ENCODE measurements at places on chromosomes 6 and 20.

GRCh38 chr6:46380152-46380807, 111.0 kb downstream of the RCAN2 start:
- DNase-seq: peak; percentile 30

GRCh38 chr20:51715856-51716185, 52.4 kb downstream of the ATP9A start:
- DNase-seq: no peak

DNA sequence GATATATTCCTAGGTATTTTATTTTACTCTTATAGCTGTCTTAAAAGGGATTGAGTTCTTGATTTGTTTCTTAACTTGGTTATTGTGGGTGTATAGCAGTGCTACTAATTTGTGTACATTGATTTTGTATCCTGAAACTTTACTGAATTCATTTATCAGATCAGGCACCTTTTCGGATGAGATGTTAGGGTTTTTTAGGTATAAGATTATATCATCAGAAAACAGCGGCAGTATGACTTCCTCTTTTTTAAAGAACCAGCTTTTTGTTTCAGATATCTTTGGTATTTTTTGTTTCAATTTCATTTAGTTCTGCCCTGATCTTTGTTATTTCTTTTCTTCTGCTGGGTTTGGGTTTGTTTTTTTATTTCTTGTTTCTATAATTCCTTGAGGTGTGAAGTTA, 382.4 kb upstream of the ADGRB3 start:
- peak; percentile 21 for DNase-seq

- DNase-seq: peak; percentile 67
Observed at GRCh38 chr6:14635934-14636591, 518.5 kb downstream of the CD83 start.

DNA sequence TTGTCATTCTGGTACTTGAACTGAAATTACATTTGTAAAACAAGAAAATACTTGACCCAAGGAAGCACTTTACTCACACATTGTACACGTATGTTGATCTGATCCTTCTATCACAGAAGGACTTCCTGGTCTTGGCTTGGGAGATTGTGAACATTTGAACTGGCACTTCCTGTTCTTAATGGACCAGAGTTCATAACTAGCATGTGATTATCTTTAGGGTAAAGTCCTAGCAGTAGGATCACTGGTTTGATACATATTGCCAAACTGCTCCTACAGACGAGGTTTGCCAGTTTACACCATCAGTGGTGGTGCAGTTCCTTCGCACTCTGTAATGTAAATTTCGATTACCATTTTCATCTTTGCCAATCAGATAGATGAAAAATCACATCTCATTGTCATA, 12.7 kb downstream of the HECA start:
- DNase-seq: no peak

DNA sequence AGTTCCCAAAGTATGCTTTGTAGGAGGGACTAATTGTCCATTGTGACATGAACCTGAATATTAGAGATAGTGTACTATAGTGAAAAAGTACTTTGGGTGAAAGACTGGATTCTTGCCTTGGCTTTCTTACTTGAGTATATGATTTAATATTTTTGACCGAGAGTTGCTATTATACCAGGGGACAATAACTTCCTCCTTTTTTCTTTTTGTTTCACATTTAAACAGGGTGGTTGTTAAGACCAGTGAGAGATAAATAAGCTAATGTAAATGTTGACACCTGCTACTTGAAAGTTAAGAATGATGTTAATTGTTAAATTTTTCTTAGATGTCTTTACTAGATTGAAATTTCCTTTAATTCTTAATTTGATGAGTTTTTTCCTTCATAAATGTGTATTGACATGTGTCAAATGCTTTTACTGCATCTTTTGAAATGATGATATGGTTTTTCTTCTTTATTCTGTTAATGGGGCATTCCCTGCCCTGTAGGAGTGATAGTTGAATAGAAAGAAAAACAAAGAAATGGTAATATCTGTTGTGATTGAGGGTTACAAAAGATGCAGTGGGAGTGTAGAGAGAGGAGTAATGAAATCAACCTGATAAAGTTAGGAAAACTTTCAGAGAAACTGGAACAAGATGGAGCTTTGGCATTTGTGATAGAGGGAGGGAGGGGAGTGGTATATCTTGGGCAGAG, 48.4 kb downstream of the ZFAND3 start:
- no peak for DNase-seq

Measured in MM.1S (cell line).